ENCODE measurements at places on chromosomes 4 and X.

GRCh38 chrX:154309041-154309775 is 13.6 kb downstream of the TKTL1 start:
- DNase-seq: no peak

DNA sequence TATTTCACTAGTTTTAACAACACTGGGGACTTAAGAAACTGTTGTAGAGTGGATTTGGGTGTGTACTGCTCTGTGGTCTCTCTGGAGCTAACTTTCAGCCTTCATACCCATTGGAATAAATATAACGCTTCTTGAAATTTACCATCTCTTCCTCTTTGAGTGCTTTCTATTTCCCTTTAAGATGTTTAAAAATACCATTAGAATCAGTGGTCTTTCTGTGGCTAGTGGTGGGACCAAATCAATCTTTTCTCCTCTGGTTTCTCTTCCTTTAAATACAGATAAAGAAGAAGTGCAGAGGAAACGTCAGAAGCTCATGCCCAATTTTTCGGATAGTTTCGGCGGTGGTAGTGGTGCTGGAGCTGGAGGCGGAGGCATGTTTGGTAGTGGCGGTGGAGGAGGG is 92.0 kb downstream of the NFKB1 start:
- no peak for DNase-seq

- no peak for DNase-seq
These were observed 123.4 kb upstream of the ATP6AP2 start for GRCh38 chrX:40457406-40457805.

DNA sequence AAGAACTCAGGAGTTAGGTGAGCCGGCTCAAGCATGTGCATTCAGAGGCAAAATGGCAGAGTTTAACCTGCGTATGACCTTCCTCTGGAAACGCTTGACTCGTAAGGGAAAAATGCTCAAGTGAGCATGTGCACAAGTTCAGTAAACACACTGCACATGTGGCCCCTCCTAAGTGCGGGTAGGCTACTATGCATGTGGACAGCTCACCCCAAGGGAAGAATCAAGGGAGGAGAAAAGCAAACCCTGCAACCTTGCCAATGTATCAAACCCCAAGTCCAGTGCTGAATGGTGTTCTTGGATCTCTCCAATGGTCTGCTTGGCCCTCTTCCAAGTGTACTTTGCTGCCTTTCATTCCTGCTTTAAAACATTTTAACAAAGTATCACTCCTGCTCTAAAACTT is 407.1 kb downstream of the ADAM29 start:
- no peak for DNase-seq

DNA sequence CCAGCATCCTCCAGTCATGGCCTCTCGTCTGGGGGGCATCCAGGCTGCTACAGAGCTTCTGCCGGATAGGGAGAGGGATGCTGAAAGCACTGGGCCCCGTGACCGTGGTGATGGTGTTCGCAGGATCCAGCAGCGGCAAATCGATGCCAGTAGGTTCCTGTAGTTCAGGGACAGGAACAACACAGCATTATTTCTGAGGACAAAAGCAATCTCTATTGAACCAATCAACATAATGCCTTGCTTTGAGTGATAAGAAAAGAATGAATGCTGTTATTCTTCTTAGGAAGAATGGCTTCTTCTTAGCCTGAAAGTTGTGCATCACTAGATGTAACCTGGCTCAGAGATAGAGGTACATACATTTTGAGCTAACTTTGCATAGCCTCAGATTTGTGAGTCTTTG is 378.6 kb downstream of the UNC5C start:
- no peak for DNase-seq

DNA sequence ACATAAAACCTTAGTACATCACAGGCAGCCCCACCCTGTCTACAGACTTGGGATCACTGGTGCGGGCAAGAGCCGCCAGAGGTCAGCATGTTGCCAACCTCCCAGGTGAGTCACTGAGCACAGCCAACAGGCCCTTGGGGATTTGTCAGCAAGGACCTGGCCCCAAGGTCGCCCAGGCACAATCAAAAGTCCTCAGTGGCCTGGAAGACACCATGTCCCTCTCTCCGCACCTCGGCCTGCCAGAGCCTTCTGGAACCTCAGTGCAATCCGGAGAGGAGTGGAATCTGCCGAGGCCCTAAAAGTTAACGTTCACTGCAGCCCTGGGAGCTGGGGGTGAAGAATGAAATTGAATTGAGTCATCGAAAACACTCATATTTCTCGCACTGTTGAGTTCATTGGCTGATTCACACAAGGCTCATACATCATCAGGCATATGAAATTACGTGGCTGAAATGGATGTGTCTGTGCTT is 74.3 kb downstream of the WFS1 start:
- DNase-seq: no peak

DNA sequence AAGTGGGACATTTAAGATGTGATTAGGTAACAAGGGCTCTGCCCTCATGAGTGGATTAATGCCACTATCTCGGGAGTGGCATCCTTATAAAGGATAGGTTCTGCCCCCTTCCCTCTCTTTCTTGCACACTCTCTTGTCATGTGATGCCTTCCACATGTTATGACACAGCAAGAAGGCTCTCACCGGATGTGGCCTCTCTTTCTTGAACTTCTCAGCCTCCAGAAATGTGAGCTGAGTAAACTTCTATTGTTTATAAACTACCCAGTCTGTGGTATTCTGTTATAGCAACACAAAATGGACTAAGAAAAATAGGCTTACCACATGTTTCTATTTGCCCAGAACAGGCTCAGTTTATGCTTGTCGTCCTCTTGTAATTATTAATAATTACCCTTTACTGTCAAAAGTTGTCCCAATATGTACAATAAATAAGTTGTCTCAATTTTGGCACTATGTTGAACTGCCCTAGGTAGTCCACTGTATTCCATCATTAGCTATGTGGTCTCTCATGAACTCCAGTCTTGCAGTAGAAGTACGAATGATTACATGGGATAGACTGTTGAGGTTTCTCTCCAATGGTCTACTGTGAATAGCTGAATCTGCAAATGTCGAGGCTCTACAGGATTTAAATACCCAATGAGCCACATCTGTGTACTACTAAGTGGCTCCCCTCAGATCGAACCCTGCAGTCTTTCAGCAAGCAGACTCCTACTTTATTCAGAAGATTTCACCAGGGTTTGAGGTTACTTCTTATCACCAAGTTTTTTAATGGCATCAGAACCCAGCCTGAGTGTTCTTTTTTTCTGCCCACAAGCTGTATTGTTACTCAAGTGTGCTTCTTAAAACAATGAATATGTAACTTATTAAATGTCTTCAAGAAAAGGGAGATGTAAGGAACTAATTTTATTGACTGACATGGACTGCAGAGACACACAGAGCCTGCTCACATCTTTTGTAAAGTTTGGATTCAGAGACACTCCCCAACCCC is 102.0 kb upstream of the LEF1 start:
- DNase-seq: no peak

GRCh38 chrX:18174971-18175370 is 45.7 kb downstream of the BEND2 start:
- no peak for DNase-seq

DNA sequence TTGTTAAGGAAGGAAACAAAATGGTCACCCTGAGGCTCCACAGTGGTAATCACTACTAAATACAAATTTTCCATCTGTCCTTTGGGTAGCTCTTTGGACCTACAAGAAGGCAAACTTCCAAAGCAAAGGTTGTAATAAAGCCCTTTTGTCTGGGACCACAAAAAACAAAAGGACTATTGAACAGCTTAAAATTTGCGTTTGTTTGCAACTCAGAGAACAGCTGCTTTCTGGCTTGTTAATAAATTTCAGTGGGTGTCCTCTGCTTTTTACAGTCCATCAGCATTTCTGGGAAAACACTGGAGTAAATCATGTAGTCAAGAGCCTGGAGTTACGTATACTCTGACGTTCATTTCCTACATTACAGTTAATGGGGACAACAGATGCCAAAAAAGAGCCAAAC is 439.7 kb upstream of the DIAPH2 start:
- DNase-seq: no peak

Measured in CD8-positive, alpha-beta T cell (primary cell).